ENCODE measurements at places on chromosomes 1 and 21.

GRCh38 chr1:35881850-35882273 lies 1.1 kb upstream of the AGO1 start:
- no peak for DNase-seq

- DNase-seq: no peak
Measured at GRCh38 chr21:44331209-44331608, 8.0 kb downstream of the CFAP410 start.

- peak; percentile 85 for DNase-seq
Measured at GRCh38 chr1:156727926-156728598, at the start of gene METTL25B. METTL25B (plus strand) TSS chr1:156728469; CDS start chr1:156729105, 636 bp downstream.

- DNase-seq: no peak
Measured at GRCh38 chr1:12487520-12487919, 130.5 kb downstream of the DHRS3 start.

DNA sequence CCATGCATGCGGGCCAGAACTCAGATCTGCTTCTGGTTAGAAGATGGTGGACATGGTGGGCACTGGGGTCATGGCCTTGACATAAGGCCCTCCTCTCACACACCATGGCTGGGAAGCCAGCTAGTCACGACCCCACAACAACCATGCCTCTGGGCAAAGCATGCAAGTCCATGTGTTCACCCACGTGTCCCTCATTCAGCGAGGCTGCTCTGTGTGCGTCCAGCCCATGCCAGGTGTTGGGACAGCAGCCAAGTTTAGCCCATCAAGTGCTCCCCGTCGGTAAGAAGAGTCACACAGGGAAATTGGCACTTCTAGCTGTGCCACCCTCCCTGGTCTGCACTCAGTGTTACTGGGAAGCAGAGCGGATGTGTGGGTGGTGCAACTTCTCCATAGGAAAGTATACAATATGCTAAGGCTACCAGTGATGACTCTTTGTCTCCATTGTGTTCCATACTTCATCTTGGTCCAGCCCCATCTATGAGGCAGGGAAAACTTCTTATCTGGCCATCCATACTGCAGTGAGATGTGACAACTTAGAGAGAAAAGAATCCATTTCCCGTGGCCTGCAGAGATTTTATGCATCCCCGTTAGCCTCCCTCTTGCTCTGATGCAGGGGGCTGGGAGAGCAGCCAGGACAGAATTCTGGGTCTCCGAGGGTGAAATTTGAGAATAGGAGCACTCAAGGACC lies 198.0 kb downstream of the GRIK3 start:
- DNase-seq: no peak

DNA sequence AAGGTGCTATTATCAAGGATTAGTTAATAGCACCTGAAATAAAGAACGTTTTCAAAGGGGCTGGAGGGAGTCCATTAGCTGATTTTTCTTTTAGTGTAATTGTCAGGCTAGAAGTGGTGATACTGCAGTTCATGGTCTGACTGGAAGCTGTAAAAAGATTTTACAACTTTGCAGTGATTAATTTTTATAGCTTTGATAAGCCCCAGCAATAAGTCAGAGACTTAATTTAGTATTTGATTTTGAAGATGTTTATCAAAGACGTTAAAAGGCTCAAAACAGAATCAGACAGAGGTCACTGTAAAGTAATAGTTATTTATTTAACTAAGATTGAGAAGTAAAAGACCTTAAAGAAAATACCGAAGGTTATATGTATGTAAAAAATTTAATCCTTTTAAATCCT lies 165.5 kb upstream of the FMN2 start:
- no peak for DNase-seq

DNA sequence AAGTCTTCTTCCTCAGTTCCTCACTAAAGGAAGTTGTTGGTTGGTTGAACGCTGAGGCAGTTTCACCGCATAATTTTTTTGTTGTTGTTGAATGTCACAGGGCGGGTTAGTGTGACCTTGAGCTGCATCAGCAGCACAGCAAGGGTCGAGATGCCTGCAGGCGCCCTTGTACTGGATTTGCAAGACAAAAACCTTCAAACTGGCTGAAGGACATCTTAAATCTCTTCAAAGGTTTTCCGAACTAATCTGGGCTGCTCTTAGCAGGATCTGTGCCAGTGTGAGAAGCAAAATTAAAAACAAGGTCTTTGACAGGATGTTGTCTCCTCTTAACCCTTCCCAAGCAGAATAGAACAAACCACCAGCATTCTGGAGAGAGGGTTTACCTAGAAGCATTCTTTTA lies 59.4 kb downstream of the NRIP1 start:
- DNase-seq: no peak

DNA sequence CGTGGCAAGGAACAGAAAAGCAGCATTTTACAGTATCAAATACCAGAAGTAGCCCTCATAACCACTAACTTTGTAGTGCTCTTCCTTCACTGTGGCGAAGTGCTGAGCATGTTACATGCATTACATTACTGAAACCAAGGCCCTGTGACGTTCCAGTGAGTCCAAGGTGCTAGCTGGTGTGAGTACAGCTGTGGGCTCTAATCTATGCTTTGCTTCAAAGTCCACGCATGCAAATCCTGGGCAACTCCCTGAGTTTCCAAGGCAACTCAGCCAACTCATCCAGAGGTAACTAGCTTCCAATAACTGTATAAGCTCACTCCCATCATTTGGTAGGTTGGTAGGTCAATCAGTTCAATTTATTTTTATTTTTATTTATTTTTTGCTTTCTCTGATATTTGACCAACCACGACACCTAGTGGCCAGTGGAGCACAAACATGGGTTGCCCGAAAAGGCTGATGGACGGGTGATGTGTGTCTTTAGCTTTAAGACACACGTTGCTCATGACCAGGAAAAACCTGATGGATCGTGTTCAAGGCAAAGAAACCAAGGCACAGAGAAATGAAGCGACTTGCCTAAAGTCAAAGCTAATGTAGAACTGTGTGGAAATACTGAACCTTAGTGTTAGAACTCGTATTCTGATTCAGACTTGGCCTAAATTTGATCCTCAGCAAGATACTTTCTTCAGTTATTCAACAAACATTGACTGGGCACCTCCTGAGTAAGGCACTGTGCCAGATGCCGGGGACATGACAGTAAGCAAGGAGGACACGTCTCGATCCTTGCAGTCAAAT lies 73.0 kb downstream of the GNG12 start:
- DNase-seq: peak; percentile 72

- no peak for DNase-seq
Measured at GRCh38 chr1:31677949-31678348, 25.9 kb downstream of the COL16A1 start.

- DNase-seq: peak; percentile 97
Measured at GRCh38 chr1:52955129-52955970, 28.3 kb downstream of the SCP2 start.

Measured in M059J (cell line).